ENCODE measurements at places on chromosomes 3 and 15.

DNA sequence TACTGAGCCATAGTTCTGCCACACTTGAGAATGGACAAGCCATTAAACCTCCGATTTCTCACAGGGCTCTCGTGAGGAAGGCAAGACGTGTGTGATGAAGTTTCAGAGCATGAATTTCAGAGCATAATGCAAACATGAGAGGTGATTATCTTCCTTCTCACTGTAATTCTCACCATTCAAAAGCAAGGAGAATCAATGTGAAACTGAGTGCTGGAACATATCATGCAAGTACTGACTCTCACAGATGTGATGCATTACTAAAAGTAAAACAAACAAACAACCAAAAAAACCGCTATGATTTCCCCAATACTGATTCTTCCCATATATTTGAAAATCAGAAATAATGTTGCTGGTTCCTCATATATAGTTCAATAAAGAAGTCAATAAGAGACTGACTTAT, 23.7 kb downstream of the P3H2 start:
- DNase-seq, result no peak

DNA sequence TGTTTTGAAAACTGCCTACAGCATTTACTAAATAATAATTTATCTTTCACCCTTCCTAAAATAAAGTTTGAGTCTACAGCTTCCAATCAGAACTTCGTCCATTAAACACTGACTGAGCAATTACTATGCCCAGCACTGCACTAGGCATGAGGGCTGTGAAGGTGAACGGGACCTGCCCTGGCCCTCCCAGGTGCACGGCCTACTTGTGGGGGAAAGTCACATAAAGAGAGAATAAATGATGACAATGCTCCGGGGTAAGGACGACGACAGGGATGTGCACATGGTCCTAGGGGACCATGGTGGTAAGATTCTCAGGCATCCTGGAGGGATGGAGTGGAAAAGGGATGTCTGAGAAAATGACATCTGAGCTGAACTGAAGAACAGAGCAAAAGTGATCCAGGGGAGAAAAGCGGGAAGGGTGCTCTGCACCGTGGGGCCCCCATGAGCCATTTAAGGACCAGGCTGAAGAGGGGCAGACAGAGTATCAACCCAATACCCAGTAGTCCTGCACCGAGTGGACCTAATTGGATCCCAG, 11.5 kb downstream of the PLA2G4F start:
- DNase-seq, result no peak

DNA sequence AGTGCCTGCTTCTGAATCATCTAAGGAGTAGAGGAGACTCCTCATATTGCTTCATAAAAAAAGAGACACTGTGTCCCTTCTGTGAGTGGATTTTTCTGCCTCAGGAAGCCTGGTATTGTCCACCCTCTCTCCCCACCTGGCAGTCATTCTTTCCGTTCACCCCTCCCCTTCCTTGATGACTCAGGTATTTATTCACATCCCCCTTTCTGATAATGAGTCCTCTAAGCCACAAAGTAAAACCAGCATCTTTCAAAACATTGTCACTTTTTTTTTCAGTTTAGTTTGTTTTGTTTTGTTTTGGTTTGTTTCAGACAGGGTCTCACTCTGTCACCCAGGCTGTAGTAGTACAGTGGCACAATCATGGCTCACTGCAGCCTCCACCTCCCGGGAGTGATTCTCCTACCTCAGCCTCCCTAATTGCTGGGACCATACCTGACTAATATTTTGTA, 65.2 kb upstream of the UBE2E1 start:
- DNase-seq, result no peak

DNA sequence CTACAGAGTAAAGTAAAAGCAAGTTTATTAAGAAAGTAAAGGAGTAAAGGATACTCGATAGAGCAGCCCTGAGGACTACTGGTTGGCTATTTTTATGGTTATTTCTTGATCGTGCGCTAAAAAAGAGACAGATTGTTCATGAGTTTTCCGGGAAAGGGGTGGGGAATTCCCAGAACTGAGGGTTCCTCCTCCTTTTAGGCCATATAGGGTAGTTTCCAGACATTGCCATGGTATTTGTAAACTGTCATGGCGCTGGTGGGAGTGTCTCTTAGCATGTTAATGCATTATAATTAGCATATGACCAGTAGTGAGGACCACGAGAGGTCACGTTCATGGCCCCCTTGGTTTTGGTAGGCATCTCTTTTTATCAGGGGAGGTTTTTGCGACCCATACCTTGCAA, 213.1 kb downstream of the OSBPL10 start:
- DNase-seq, result no peak

DNA sequence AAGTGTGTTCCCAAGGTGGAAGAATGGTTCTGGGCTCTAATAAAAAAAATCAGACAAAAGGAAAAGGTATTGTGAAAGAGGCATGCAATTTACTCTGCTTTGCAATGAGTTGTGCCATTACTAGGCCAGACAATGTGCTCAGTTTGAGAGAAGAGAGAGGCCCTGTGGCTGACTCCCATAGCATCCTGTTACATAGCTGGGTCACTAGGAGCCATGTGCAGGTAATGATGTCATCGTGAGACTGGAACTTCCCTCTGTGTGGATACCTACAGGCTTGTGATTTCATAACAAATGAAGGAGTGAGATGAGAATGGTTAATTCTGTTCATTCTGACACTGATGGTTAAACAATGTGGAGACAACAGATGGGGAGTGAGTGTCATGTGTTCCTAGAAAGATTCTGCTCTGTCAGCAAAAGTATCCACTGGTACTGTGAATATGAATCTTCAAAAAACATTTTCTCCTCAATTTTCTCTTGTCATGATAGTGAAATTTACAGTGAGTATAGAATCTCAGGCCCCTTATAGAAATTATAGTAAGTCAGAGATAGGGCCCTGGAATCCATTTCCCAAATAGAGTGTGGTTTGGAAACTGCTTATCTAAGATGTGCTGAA, 648.7 kb upstream of the DPPA4 start:
- no peak for DNase-seq

- DNase-seq, result no peak
Observed at GRCh38 chr15:49406352-49407118, 16.5 kb upstream of the FGF7 start.

GRCh38 chr3:69052472-69052898, 352 bp upstream of the TMF1 start:
- no peak for DNase-seq

DNA sequence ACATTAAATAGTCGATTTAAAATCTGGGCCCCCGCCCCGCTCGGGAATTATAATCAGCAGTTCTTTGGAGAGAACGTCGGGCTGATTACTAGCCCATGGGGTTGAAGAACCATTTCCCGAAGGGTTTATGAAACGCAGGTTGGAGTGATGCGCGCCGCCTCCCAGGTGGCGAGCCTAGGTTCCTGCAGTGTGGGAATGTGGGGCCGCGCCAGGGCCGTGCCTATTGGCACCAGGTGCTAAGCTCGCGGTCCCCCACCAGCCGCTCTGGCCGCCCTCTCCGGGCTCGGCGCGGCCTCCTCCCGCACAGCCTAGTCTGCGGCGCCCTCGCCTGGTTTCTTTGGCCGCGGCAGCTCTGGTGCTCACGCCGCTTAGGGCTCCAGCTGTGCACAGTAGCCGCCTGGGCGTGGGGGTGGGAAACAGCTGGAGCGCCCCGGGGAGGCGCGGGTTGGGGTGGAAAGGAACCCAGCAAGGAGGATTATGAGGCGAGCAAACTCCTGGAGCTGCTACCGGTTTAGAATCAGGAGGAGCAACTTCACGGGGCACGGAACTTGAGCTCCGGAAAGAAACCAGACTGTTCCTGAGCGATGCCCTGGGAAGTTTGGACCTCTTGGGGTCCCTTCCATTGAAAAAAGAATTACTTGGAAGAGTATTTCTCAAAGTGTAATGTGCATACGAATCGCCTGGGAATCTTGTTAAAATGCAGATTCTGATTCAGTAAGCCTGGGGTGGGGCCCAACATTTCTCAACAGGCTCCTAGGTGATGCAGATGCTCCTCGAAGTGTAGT, 5.6 kb upstream of the MECOM start:
- peak; percentile 95 for DNase-seq

DNA sequence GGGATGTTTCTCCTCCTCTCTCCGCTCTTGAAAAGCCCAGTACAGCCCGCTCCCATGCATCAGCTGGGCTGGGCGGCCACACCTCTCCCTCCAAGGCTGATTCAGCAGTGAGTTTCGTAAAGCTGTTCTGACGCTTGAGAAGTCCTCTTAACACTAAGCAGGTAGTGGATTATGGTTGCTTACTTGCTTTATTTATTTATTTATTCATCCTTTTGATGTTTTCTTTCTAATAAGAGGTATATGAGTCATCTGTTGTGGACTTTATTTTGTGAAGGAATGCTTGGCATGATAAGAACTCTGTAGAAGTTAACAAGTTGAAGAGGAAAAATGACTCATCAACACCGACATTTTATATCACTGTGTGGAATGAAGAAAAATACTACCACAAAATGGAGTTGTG, 285.0 kb downstream of the SQOR start:
- no peak for DNase-seq

DNA sequence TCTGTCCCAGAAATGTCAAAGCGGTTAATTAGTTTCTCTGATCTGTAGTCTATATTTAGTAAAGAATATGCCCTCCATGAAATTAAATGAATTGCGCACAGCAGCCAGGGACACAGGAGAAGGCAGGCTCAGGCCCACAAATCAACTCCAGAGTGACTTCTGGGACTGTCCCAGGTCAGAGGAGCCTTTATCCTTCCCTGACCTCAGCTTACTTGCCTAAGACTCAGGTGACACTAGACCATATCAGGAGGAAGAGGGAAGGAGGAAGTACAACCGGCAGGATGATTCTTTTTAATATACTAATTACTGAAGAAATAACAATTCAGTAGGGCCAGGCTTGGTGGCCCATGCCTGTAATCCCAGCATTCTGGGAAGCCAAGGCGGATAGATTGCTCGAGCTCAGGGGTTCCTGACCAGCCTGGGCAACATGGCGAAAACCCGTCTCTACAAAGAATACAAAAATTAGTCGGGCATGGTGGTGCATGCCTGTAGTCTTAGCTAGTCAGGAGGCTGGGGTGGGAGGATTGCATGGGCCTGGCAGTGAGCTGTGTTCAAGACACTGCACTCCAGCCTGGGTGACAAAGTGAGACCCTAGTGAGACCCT, 1.8 kb upstream of the GPR15 start:
- no peak for DNase-seq

- no peak for DNase-seq
Observed at GRCh38 chr3:116254541-116254940, 190.7 kb downstream of the LSAMP start.

DNA sequence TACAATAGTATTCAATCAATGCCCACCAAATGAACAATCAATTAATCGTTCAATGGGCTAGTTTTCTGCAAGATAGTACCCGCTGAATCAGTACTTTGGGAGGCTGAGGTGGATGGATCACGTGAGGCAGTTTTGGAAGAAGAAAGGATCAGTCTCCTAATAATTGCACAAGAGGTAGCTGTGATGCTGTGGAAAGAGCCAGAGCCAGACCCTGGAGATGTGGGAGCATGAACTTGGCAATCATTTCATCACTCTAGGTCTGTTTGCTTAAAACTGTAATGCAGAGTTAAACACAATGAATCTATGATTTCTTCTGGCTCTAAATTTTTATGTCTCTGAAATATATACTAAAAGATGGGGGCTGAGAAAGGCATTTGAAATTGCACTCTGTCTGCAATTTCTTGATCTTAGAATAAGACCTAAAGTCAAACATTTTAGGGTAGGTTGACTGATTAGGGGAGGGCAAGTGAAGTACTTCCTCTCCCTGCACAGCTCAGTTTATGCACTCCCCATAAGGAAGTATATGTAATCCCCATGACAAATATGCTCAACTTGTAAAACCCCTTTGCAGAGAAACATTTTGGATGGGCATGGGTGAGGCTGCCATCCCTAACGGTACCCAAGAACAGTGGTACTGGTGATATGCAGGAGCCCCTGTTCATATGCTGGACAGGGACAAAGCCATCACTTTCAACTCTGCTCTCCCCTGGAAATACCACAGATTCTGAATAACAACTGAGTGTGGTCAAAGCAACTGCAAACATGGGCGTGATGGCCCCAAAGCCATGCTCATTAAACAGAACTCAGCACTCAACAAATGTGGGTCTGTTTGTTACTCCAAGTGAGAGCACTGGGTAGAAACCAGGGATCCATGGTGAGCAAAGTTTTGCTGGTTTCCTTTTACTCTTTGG, 28.6 kb upstream of the SPATA12 start:
- DNase-seq, result no peak

GRCh38 chr3:45041666-45042065, 15.6 kb downstream of the CLEC3B start:
- no peak for DNase-seq

DNA sequence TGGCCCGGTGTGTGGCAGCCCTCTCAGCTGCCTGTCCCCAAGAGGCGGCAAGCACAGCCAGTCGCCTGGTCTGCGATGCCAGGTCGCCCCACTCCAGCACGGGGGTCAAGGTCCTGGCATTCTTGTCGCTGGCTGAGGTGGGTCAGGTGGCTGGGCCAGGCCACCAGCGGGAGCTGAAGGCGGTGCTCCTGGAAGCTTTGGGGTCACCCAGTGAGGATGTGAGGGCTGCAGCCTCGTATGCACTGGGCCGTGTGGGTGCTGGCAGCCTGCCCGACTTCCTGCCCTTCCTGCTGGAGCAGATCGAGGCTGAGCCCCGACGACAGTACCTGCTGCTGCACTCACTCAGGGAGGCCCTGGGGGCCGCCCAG, 20.8 kb downstream of the CAND2 start:
- DNase-seq, result no peak

DNA sequence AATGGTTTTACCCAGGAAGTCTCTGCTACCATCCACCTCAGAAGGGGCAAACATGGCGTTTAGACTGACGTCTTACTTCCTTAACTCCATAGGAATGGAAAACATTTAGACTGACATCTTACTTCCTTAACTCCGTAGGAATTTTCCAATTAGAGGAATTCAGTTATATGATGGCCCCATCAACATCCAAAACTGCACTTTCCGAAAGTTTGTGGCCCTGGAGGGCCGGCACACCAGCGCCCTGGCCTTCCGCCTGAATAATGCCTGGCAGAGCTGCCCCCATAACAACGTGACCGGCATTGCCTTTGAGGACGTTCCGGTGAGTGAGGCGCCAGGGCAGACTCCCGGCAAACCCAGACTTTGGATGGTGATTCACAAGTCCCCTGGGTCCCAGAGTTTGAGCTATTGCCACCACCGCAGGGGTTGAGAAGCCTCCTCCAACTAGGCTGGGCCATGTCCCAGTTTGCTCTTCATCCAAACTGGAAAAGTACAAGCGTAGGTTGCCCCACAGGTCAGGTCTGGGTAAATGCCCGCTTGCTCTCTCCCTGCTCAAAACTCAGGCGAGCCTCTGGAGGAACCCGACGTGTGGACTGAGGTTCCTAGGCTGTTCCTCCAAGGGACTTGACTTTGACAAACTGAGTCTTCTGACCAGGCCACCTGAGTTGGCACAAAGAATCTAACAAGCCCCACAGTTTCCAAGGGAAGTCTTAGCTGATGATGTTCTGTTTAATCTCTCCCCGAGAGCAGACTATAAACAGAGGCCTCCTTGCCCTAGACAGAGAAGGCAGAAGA, 57.7 kb downstream of the MESD start:
- no peak for DNase-seq

Measured in NCI-H1105 treated with DMSO at 0.1 percent for 48 hours (cell line).